ENCODE measurements at places on chromosomes 1 and 21. TPM values are rescaled to one million over a fixed set of nuclear protein-coding genes. Genes with fewer than 3 reads are reported as not detected.

DNA sequence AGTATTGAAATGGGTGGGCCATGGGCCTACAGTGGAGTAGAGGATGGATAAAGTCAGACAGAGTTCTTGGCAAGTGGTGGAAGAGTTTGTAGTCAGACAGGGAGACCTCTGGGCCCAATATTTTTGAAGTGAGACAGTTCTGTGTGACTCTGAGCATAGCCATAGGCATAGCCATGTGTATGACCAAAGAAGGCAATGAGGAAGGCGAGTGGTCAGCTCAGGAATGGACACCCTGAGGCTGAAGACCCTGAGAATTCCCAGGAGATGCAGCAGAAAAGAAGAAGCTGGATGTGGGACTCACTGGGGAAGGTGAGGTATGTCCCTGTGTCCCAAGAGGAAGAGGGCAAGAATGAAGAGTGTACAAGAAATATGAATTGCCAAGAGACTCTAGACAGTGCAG is 210.6 kb upstream of the IRF2BP2 start:
- H3K27me3 ChIP-seq: no peaks in the 10 kb centered on the region
- H3K27ac ChIP-seq: no peak overlapping the region
- H3K4me3 ChIP-seq: no peak overlapping the region

DNA sequence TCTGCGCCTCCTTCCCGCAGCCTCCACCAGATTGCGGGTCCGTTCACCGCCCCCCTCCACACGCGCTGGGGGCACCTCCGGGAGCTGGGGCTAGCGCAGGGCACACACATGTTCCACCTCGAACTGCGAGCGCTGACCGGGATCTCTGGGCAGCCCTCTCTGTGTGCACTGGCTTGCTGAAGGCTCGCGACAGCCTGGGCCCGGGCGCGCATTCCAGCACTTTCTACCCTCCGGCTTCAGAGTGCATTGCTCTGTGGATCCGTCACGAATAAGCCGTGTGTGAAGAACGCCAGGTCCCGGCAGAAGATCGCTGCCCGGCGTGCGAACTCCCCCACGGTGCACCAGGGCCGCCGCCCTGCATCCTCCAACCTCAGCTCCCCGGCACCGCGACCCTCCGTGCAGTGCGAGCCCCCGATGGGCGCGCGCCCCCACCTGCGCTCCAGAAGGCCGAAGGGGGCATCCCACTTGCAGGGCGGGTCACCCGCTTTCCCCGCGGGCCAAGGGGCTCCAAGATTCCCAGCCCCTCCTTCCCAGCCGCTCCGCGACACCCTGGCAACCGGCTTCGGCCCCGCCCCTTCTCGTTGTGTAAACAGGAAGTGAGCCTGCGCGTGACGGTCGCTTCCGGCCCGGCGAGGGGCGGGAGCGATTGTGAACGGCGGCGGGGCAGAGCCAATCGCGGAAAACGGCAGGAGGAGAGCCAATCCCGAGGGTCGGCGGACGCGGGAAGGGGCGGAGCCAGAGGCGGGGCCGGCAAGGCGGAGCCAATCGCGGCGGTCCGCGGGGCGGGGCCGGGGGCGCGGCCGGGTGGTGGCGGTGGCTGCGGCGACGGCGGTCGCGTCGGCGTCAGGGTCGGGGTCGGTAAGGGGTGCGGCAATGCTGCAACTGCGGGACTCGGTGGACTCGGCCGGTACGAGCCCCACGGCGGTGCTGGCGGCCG is at the start of gene TPRG1L:
Gene TPRG1L (plus strand): TSS at position 816 of the 937 bp plus-strand sequence. CDS start 58 bp downstream, at position 874.
- peak within 1 kb of the TSS; percentile 98 for H3K4me3 ChIP-seq
- peaks cover 24% of the 10 kb centered on the region for H3K36me3 ChIP-seq
- H3K27ac ChIP-seq: peak within 1 kb of the TSS; percentile 85
- peaks cover 24% of the 10 kb centered on the region for H3K4me1 ChIP-seq

- peak overlapping the region; percentile 86 for H3K27ac ChIP-seq
- H3K4me3 ChIP-seq: no peak overlapping the region
- peaks cover 15% of the 10 kb centered on the region for H3K4me1 ChIP-seq
- no peaks in the 10 kb centered on the region for H3K27me3 ChIP-seq
Measured at GRCh38 chr1:8342325-8342724, 24.4 kb downstream of the SLC45A1 start.

DNA sequence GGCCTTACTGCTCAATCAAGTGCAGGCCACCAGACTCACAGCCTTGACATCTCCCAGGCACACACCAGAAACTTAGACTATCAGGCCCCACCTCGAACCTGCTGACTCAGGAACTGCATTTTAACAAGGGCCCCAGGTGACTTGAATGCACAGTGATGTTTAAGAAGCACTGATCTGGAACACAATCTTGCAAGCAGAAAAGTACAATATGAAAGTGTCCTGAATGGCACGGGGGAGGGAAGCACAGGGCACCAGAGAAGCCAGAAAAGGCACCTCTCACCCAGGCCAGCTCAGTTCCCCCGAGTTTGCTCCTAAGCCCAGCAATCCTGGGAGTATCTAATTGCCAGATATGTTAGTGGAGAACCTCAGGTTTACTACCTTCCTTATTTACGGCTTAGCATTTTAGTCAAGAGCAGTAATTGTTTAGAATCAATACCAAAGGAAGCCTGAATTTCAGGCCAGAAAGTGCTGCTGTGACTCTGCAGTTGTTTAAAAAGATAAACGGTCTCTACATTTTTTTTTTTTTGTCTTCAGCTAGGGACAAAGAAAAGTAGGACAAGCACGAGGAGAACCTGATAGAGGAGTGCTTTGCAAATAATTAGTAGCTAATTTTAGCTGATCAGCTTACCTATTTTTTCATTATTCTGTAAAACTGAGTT is 50.9 kb upstream of the CDC42BPA start:
- no peaks in the 10 kb centered on the region for H3K27me3 ChIP-seq
- H3K4me1 ChIP-seq: no peaks in the 10 kb centered on the region
- no peaks in the 10 kb centered on the region for H3K36me3 ChIP-seq
- no peak overlapping the region for H3K4me3 ChIP-seq
- DNase-seq: no peak

DNA sequence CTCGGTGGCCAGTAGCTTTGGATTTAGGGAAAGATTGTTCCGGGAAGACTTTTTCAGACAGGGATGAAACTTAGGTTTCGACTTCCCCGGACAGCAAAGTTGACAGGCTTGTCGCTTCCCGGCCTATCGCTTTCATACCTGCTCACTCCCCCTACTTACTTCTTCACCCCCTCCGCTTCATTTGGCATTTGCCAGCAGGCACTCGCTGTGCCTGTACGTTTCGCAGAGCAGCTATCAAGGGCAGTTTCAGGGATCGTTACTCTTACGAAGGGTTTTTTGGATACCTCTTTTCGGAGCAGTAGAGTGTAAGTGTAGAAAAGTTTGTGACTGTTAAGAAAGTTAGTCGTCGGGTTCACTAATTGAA is 393 bp downstream of the BLZF1 start:
- no peaks in the 10 kb centered on the region for H3K36me3 ChIP-seq
- H3K27me3 ChIP-seq: no peaks in the 10 kb centered on the region
- peak overlapping the region; percentile 77 for H3K27ac ChIP-seq
- H3K4me3 ChIP-seq: peak overlapping the region; percentile 73
- DNase-seq: no peak

DNA sequence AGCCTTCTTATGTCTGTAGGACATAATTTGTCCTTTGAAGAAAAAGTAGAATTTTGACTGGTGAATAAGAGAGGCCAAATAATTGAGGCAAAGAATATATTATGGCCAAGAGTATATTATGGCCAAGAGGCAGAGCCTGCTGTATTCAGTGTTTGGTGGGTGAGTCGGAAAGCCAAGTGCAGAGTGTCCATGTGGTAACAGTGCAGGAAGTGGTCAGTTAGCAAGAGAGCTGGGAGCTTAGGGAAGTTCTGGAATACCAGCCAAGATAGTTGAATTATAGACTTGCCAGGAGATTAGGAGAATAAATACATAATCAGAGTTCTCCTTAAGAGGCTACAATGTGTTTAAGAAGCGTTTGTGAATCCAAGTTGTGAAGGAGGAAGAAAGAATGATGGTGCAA is 131.5 kb upstream of the LMO4 start:
- no peak for DNase-seq
- H3K4me3 ChIP-seq: no peak overlapping the region
- H3K27ac ChIP-seq: no peak overlapping the region
- H3K36me3 ChIP-seq: no peaks in the 10 kb centered on the region
- no peaks in the 10 kb centered on the region for H3K27me3 ChIP-seq

- DNase-seq: no peak
- no peak overlapping the region for H3K27ac ChIP-seq
- H3K4me3 ChIP-seq: no peak overlapping the region
- no peaks in the 10 kb centered on the region for H3K36me3 ChIP-seq
- H3K27me3 ChIP-seq: no peaks in the 10 kb centered on the region
Measured at GRCh38 chr21:43337901-43338655, 88.9 kb downstream of the SIK1 start.

SPRR5 gene
- not detected for total RNA-seq

PTGFR gene
- total RNA-seq: 2.1 TPM
